ENCODE measurements at places on chromosomes 2 and 18. TPM values are rescaled to one million over a fixed set of nuclear protein-coding genes. Genes with fewer than 3 reads are reported as not detected.

KYNU gene
- total RNA-seq: 220 TPM

FBLN7 gene
- total RNA-seq: 0.57 TPM

STK17B gene
- 14.9 TPM for total RNA-seq

UGT1A9 gene
- 3.9 TPM for total RNA-seq

MAP4K4 gene
- total RNA-seq: 149 TPM

CMPK2 gene
- 0.36 TPM for total RNA-seq

ALLC gene
- 0.11 TPM for total RNA-seq
